CD8-positive, alpha-beta memory T cell (primary cell): ENCODE measurements at places on chromosomes 1 and 21. TPM values are rescaled to one million over a fixed set of nuclear protein-coding genes. Genes with fewer than 3 reads are reported as not detected.

GRCh38 chr1:187645651-187646050, 816.9 kb downstream of the PLA2G4A start:
- no peak for DNase-seq

DNA sequence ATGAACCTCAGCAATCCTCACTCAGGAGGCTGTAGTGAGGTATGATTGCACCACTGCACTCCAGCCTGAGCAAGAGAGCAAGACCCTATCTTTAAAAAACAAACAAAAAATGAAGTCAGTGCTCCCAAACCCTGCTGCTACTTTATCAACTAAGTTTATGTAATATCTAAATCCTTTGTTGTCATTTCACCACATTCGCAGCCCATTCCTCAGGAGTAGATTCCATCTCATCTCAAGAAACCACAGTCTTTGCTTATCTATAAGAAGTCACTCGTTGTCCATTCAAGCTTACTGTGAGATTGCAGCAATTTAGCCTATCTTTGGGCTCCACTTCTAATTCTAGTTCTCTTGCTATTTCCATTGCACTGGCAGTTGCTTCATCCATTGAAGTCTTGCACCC, 44.3 kb upstream of the RGL1 start:
- no peak for DNase-seq

The L1TD1 gene
- total RNA-seq = not detected

DNA sequence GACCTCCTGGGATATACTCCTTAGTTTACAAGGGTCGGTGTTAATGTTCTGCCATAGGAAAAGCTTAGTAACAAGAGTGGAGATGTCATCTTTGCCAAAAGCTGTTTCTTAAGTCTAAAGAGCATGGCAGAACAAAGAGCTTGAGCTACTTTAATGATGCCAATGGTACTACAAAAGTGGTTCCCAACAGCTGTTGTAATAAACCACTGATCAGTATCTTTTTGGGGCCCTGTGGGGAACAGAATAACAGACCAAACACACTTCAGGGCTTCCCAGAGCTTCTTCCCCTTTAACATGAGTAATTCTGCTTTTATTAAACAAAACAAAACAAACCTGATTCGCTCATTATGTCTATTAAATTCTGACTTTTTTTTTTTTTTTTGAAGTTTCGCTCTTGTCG, 116.3 kb downstream of the NCAM2 start:
- no peak for DNase-seq

The AZIN2 gene
- 2.5 TPM for total RNA-seq

DNA sequence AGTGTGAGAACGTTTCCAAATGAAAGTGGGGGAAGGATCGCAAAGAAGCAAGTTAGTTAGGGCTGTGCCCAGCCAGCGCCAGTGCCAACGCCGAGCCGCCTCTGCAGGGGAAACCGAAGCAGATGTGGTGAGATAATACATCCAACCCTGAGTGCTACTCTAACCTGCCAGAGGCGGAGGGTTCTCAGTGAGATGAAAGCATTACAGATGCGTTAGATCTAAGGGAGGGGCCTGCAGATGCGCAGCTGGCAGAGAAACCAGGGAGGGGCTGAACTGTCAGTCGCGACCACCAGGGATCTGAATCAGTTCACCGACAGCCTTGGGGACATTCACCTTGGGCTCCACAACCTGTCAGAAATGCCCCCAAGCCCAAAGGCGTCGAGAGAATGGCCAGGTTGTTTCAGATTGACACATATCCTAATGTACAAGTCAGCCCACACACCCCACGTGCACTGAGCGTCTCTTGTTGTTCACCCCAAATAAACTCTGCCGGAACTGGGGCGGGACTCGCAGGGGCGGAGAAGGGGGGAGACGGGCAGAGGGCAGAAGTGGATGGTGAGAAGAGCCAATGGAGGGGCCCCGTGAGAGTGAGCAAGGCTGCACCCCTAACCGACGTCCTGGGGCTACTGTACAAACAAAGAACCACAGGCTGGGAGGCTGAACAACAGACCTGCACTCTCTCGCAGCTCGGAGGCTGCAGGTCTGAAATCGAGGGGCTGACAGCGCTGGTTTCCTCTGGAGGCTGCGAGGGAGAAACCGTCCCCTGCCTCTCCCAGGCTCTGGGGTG, 8.7 kb upstream of the UMODL1 start:
- DNase-seq = peak; percentile 85

DNA sequence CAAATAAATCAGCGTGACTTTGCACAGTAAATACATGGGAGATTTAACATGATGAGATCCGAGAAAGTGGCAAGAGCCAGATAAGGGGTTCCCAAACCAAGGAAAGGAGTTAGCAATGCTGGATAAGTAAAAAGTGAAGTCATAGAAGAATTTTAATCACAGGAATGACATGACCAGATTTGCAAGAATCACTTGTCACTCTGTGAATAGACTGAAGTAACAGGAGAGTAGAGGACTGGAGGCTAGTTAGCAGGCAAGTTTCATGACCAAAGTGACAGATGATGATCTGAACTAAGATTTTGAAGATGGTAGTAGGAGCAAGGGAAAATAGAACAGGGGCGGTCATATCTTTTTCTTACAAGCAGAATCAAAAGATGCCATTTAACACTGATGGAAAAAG, 8.4 kb downstream of the CFH start:
- no peak for DNase-seq

GRCh38 chr21:39721885-39722284, 23.1 kb upstream of the IGSF5 start:
- no peak for DNase-seq

DNA sequence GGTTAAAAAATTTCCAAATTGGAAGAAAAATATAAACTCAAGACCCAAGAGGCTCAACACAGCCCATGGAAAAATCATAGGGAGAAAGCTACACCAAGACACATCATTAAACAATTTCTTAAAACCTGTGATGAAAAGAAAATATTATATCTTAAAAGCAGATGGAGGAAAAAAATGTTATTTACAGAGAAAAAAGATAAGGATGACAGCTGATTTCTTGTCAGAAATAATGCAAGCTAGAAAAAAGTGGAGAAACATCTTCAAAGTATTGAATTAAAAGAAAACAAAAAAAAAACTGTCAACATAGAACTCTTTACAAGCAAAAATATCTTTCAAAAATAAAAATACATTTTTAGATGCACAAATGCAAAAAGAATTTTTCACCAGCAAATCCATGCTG, 930.5 kb downstream of the ADGRL2 start:
- no peak for DNase-seq

GRCh38 chr21:31972622-31973021, 99.8 kb downstream of the HUNK start:
- no peak for DNase-seq

DNA sequence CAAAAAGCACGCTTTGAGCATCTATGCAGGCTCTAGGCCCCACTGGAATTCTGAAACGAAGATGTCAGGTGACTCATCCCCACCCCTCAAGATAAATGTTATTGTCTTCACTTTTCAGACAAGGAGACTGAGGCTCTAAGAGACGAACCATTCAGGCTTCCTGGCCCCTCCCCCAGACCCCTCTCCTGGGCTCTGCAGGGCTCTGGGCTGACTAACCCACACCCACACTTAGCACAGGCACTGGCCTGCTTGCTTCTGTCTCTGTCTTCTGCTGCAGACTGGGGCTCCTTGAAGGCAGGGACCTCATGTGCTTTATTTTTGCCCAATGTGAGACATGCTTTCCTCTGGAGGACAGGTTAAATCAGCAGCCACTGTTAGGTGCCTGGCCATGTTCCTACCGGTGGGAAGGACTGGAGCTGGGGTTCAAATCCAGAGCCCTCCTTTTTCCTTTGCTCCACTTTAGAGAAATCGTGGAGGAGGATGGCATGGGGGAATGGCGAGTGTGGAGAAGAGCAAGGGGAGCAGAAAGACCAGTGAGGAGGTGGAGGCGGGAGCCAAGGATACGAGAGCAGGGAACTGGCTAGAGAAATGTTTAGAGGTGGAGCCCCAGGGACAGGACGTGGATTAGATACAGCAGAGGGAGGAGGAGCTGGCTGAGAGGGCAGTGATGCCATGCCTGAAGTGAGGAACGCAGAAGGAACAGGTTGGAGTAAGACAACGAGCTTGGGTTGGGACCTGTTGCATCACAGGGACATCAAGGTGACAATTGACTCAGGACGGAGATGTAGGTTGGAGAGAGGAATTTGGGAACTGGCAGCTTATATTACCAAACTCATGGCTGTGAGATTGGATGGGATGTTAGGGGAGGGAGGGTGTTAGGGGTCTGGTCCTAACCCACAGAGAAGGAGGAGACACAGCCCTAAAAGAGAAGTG, 1.7 kb downstream of the TMEM125 start:
- no peak for DNase-seq

- peak; percentile 72 for DNase-seq
These were observed 14.1 kb upstream of the DEGS1 start for GRCh38 chr1:224168859-224169380.

GRCh38 chr1:157352216-157352615, 200.1 kb downstream of the FCRL5 start:
- DNase-seq = no peak

- DNase-seq = no peak
These were observed 785.2 kb upstream of the B3GALT2 start for GRCh38 chr1:193971595-193971994.

- DNase-seq = no peak
These were observed 33.9 kb downstream of the TRIM62 start for GRCh38 chr1:33147997-33148314.

GRCh38 chr1:60078182-60078581, 4.6 kb upstream of the C1orf87 start:
- DNase-seq = no peak

- DNase-seq = no peak
These were observed 9.4 kb downstream of the UBASH3A start for GRCh38 chr21:42413093-42413492.

- DNase-seq = no peak
These were observed 6.3 kb downstream of the RCC1 start for GRCh38 chr1:28512058-28512611.

GRCh38 chr1:180392020-180392419, 110.4 kb downstream of the ACBD6 start:
- no peak for DNase-seq

The PDE9A gene
- total RNA-seq = 1.5 TPM

The WNT3A gene
- total RNA-seq = not detected

The OR2T2 gene
- not detected for total RNA-seq

The BGLAP gene
- total RNA-seq = 0.97 TPM

DNA sequence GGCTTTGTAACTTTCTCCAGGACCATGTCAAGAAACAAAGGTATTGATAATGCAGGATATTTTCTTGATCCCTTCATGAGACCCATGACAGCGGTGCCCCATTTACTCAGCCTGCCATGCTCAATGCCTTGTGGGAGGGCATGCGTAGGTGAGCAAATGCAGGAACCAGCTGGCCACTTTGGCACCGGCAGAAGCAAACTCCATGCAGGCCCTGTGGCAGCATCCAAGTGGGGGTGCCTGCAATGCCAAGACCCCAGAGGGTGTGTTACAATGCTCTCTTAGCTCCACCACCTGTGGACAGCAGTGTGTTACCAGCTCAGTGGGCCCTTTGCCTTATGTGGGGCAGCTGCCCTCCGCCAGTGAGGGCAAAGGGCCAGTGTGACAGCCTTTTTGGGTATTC, 108.1 kb downstream of the ATP1B1 start:
- no peak for DNase-seq

- DNase-seq = no peak
These were observed 339.4 kb downstream of the BRINP3 start for GRCh38 chr1:190138266-190138665.
